Stimulated activated CD8-positive, alpha-beta memory T cell treated with anti-CD3 and anti-CD28 coated beads, Interleukin-7, amount 100 ng/mL, for 1 hour (primary cell): ENCODE measurements at places on chromosomes 1 and 21.

DNA sequence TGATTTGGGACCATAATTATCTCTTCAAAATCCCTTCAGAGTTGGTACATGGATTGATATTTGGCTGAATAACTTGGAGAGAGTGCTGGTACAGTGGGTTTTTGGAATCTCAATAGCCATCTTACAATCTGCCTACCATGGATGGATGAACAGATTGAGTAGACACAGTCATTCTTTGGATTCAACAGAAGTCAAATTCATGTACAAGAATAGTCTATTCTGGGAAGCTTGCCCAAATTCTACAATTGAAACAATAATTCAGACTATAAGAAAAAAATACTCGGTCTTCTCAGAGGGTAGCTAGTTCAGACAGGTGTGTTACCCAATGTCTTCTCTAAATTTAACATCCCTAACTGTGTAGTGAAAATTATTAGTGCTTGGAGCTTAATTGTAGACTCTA is 574.0 kb downstream of the LRRIQ3 start:
- DNase-seq: no peak

GRCh38 chr21:35096959-35097358 is 47.9 kb upstream of the RUNX1 start:
- no peak for DNase-seq

GRCh38 chr1:179313004-179313403 is 19.4 kb downstream of the SOAT1 start:
- DNase-seq: no peak

DNA sequence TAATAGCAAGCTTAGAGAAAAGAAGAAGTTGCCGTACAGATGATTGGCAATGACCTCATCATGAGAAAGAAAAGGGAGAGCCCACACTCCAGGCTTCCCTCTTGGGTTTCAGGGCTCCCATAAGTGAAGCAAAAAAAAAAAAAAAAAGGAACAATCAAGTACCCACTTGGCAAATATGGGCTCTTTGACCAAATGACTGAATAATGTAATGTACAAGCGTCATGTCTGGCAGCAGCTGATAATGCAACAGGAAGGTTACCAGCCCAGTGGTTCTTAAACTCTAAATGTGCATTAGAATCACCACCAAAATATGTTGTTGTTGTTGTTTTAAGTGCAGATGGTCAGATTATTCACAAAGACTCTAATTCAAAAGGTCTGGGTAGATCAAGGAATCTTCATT is 13.5 kb downstream of the TNFSF4 start:
- DNase-seq: no peak

DNA sequence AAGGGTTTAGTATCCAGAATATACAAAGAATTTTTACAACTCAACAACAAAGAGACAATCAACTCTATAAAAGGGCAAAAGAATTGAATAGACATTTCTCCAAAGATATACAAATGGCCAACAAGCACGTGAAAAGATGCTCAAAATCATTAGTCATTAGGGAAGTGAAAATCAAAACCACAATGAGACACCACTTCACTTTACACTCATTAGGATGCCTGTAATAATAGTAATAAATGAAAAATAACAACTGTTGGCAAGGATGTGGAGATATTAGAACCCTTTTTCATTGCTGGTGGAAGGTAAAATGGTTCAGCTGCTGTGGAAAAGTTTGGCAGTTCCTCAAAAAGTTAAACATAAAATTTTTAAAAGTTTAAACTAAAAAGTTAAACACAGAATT is 7.0 kb upstream of the ABCD3 start:
- DNase-seq: no peak

- DNase-seq: no peak
Observed at GRCh38 chr1:219443763-219444162, 169.1 kb downstream of the ZC3H11B start.

DNA sequence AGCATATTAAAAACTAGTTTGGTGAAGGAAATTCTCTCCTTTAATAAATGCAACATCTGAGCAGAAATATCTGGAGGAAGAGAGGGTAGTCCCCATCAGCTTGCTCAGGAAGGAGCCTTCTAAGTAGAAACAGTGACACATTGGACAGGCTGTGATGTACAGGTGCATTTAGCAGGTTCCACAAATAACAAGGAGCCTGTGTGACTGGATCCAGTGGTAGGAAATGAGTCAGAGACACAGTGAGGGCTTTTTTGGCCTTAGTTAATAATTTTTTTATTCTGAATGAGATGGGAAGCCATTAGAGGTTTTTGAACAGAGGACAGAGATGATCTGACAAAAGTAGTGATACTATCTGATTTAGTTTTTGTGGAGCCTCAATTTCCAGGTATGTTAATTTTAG is 738.9 kb upstream of the PTBP2 start:
- DNase-seq: no peak

DNA sequence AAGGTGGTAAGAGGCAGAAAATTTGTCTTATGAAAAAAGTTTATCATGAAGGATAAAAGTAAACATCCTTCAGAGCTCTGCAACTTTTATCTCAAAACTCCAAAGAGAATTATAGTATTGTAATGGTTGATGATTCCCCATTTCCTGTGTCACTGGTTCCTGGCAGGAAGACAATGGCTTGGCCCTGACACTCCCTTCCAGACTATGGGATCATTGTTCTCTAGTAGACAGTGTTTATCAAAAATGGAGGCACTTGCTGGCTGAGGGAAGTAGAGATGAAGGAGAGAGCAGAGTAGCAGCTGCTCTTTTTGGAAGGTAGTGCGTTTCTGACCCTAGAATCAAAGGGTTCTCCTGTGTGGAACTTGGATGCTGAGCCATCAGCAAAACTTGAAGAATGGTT is 145.9 kb upstream of the ATP1B1 start:
- no peak for DNase-seq

DNA sequence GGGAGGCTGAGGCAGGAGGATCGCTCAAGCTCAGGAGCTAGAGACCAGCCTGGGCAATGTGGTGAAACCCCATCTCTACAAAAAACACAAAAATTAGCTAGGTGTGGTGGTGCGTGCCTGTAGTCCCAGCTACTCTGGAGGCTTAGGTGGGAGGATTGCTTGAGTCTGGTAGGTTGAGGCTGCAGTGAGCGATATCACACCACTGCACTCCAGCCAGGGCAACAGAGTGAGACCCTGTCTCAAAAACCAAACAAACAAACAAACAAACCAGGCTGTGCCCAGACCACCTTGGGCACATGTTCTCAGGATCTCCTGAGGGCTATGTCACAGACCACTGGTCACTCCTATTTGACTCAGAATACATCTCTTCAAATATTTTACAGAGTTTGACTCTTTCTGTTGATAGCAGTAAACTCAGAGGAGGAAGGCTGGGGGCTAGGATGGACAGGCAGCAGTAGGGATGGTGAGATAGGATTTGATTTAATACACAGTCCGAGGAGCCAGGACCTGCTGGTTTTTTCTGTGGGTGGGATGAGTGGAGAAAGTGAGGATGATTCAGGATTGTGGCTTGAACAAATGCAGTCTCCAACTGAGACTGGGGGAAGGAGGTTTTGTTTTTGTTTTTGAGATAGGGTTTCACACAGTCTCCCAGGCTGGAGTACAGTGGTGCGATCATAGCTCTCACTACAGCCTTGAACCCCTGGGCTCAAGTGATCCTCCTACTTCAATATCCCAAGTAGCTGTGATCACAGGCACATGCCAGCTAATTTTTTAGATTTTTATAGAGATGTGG is 46.5 kb downstream of the OLFML3 start:
- DNase-seq: no peak

DNA sequence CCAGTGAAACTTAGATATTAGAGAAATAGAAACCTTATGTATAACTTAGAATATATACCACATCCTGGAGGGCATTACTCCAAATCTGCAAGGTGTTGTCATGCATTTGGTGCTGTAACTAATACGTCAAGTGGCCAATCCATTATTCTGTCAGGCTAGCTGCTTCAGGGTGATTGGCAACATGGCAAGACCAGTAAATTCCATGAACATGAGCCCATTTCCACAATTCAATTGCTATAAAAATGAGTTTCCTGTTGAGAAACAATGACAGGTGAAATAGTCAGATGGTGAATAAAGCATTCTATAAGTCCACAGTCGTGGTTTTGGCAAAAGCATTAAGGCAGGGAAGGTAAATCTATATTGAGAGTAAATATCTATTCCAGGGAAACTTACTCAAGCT is 566.0 kb downstream of the ADGRL2 start:
- DNase-seq: no peak

GRCh38 chr21:46199436-46200373 is 15.4 kb upstream of the SPATC1L start:
- DNase-seq: no peak

GRCh38 chr1:216223486-216223885 is 199.8 kb downstream of the USH2A start:
- no peak for DNase-seq

GRCh38 chr1:175788586-175789252 is 45.3 kb upstream of the TNR start:
- DNase-seq: no peak

DNA sequence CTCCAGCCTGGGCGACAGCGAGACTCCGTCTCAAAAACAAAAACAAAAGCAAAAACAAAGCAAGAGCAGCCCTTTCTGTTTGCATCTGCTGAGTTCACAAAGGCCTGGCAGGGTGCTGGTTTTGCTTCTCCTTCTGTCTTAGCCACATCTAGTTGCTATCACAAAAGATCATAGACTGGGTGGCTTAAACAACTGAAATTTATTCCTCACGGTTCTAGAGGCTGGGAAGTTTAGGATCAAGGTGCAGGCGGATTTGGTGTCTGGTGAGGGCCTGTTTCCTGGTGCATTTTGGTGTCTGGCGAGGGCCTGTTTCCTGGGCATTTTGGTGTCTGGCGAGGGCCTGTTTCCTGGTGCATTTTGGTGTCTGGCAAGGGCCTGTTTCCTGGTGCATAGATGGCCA is 471.3 kb downstream of the CAMTA1 start:
- no peak for DNase-seq

- no peak for DNase-seq
Observed at GRCh38 chr1:8390707-8391106, 72.8 kb downstream of the SLC45A1 start.

DNA sequence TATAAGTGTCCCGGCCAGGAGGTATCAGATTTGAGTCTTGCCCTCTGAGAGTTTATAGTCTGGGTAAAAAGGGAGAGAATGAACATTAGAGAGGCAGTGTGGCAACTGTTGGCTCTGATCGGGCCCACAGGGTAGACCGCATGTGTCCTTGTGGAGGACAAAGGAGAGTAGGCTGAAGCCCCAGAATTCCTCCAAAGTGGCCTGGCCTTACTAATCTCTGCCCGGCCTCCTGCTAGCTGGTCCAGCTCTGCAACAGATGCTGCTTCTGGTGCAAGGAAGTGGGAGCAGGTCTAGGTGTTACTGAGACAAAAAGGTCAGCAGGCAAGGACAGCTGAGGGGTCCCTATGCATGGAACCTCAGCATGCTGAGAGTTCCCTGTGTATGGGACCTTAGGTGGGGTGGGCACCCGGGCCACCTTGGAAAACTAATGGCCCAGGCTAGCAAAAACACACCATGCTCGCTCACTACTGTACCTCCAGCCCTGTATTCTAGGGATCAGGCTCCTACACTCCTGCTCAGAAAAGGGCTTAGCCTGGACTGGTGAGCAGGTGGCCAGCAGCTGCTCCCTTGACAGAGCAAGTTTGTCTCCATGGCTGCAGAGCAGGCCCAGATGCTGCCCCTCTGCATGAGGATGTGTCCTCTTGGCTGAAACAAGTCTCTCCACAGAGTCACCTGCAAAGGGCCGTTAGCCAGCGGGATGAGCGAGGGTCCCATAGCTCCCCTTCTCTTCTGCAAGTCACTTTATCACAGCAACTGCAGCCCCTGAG is 30.3 kb upstream of the RGS16 start:
- DNase-seq: no peak

- DNase-seq: no peak
Observed at GRCh38 chr1:78677788-78678187, 28.2 kb downstream of the IFI44 start.

DNA sequence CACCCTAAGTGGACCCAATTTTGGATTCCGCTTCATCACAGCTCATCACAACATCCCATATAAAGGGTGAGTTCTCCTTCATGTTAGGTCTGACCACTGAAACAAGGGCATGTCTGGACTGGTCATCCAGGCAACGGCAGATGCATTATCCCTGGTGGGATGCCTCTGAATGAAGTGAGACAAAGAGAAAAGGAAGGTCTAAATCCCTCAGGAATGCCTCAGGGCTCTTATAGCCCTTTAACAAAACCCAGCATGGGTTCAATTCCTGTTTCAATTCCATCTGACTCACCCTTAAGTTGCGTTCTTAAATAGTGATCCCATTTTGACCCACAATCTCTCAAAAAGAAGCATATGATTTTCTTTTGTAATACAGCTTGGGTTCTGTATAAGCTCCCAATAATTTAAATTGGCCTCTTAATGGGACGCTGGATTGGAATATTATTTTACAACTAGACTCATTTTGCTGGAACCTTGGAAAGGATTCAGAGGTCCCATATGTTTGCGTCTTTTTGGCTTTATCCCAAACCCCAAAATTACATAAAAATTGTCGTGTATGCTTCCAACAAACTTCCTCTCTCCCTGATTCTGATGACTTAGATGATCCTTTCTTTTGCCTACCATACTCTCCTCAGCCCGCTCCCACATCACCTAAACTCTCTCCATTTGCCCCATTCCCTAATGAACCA is 287.4 kb upstream of the ZP4 start:
- no peak for DNase-seq

- DNase-seq: no peak
Observed at GRCh38 chr1:110637475-110637874, 31.3 kb upstream of the KCNA2 start.
